ENCODE measurements at places on chromosomes 11 and 22.

DNA sequence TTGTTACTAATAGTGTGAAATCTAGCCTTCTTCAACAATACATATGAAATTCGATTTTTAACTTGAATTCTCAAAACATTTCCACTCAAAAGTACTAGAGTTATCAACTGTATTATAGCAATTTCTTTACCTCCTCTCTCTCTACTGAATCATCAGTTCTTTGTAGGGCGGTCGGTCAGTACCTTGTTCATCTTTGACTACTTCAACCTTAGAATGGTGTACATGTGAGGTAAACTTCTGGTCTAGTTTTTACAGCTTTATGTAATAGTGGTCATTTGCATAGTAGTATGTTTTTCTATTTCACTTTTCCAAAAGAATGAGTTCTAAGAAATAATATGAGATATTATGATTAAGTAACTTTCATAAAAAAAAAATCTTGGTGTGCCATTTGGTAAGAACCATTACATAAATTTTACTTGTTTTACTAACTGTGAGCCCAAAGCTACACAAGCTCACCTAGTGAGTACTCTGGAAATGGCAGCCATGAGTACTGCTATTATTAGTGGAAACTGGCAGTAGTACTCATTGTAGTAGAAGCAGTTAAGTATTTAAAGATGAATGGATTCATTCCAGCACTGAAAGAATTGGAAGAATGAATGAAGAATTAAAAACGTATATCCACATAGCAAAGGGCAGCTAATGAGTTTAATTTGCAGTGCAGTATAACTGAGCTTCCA is 30.1 kb downstream of the SESN3 start:
- no peak for DNase-seq

GRCh38 chr11:95378789-95379188 is 147.8 kb upstream of the SESN3 start:
- no peak for DNase-seq

DNA sequence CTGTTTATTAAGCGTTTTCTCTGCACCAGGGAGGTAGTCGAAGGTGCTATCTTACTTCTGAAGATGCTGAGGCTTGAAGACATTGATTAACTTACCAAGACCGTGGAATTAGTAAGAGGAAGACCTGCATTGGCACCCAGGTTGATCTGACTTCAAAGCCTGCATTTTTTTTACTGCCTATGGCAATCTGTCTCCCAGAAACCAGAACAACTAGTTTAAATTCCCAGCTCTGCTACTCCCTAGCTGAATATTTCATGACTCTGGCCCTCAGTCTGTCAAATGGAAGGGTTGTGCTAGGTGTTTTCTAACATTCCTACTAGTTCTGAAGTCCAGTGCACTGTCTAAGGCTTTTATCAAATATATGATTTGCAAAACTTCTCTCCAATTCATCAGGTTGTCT is 52.0 kb upstream of the GRAMD1B start:
- DNase-seq = no peak

GRCh38 chr11:19499026-19499669 is 213.5 kb upstream of the NAV2 start:
- DNase-seq = no peak

DNA sequence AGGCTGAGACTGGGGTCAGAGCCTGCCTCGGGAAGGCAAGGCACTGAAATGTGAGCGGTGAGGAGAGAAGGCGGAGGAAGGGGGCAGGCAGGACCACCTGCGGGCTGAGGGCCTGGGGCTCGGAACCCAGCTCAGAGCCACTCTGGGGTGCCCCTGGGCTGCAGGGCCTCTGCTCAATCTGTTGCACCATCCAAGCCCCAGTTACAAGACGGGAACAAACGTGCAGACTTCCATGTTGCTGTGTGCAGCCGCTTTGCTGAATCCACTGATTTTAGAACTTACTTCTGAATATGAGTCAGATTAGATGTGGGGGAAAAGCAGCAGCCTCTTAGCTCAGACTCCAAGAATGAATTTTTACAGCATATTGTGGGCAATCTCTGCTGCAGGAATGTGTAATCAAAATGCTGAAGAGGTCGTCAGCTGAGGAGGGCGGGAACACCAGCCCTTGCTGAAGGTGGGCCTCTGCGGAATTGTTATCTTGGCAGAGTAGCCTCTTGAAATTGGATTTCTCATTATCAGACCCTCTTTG is 21.6 kb downstream of the PARVG start:
- DNase-seq = no peak

DNA sequence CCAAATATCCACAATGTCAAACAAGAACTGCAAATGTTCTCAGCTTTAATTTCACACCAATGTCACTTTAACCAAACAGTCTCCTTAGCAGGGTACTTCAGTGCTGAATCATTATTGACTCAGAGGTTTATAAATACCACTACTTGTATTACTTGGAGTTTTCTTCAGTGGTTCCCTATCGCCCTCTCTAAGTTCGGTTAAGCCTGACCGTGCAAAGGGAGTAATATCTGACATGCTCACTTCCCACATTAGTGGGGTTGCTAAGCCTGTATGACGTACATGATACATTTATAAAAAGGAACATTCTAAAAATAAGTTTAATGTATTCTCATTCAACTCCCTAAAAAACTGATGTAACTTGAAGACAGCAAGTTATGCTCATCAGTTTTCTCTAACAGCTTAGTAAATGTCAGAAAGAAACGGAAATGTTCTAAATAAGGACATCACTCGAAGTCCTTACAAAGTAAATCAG is 93.1 kb upstream of the ZC3H12C start:
- DNase-seq = peak; percentile 77

DNA sequence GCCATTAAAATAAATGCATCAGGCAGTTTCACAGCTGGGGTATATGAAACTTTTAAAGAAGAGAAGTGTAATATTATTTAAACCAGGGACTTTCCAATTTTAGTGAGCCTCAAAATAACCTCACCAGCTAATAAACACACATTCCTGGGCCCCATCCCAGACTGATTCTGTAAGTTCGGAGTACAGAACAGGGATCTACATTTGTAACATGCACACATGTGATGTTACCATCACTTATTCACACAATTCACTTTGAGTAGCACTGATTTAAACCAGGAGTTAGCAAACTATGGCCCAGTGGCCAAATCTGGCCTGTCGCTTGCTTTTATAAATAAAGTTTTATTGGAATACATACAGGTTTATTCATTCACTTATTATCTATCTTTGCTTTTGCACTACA is 62.0 kb downstream of the STK33 start:
- no peak for DNase-seq

DNA sequence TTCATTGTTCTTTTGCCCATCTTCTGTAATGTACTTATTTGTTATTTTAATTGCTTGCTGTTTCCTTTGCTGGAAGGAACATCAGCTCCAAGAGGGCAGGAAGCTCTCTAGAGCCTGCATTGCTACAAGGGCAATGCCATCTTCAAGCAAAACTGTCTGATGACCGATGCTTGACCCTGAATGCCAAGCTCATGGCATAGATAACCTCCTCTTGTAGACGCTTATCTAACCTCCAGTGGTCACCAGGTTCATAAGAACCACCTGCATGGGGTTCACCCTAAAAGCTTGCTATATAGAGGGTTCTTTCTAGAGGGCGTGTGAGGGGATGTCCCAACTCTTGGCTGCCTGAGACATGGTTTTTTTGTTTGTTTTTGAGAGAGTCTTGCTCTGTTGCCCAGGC is 16.5 kb downstream of the FADS3 start:
- DNase-seq = no peak

GRCh38 chr11:130278745-130279144 is 36.0 kb downstream of the ZBTB44 start:
- no peak for DNase-seq

DNA sequence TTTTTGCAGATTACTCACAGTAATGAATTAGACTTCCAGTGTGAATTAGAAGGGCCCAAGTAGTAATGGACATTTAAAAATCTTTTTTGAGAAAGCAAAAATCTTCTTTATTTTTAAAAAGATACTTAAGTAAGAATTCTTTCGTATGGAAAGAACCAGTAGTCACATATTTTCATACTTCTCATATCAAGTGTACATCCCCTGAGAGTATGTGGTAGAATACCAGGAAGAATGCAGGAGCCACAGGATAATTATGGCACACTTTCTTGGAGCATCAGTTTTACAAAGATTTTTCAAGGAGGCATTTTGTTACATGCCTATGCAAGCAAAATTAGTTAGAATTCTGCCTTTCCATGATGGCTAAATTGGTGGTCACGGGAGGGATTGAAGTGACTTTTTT is 28.1 kb downstream of the POLD3 start:
- DNase-seq = no peak

GRCh38 chr11:10379022-10379421 is 74.1 kb downstream of the ADM start:
- DNase-seq = peak; percentile 45

DNA sequence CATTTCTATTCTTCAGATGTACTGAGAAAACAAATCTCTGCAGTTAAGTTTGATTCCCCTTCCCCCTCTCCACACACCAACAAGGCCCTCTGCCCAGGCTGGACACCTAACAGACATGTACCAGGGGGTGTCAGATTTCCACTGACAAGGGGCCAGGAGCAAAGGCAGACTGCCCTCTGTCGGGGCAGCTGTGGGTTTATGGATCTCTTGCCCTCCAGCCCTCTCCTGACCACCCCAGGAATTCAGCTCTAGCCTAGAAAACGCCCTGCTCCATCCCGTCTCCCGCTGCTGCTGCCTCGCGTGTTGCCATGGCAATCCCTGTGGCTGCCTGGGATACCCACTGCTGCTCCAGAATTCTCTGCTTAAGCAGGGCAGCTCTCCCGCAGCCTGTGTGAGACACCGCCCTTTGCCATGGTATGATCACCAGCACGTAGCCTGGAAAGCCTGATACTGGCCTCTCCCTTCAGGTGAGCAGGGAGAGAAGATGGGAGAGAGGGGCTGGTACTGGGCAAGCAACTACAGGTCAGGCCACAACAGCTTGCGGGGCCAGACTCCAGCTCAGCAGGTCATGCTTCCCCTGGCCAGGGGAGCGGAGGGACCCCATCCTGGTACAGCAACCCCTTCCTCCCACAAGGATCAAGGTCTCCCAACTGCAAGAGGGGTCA is 41.6 kb downstream of the BUD13 start:
- DNase-seq = no peak

GRCh38 chr22:38412435-38413084 is 42.4 kb downstream of the KCNJ4 start:
- DNase-seq = no peak

DNA sequence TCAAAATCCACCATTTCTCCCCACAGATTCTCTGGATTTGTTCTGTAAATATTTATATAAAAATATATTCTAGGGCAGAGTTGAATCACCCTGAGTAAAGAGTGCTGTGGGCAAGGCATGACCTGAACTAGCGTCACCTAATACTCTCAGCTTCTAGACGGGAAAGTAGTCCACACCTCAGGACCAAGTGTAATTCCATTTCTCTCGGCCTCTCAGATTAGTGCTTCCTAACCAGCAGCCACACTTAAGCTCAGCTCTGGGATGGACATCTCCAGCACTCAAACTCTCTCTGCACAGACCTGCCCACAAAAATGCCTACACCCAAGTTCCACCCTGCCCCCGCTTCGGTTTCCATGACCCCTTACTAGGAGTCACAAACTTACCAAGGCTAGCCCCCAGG is 5.3 kb downstream of the SPTBN2 start:
- no peak for DNase-seq

DNA sequence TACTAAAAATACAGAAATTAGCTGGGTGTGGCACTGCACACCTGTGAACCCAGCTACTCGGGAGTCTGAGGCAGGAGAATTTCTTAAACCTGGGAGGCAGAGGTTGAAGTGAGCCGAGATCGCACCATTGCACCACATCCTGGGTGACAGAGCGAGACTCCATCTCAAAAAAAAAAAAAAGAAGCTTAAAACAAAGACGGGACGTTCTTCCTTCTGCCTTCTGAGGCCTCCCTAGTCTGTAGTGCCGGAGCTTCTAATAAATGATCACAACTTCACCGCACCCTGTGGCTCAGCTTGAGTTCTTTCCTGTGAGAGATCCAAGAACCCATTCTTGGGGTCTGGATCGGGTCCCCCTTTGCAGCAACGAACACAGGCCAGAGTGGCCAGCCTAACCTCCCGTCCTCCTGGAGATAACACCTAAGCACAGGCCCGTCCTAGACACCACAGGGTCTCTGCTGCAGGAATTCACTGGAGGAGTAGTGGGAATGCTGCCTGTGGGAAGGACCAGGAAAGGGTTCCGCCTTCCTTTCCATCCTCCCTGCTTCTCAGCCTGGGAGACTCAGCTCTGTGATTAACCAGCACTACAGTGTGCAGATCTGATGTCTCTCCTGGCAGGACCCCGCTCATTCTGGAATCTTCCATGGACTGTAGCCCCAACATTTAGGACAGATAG is 2.2 kb upstream of the APOBEC3H start:
- no peak for DNase-seq

- no peak for DNase-seq
Observed at GRCh38 chr11:130213979-130214281, 54.3 kb downstream of the ST14 start.

- DNase-seq = no peak
Observed at GRCh38 chr11:1805525-1805924, 29.3 kb upstream of the SYT8 start.

- DNase-seq = peak; percentile 83
Observed at GRCh38 chr11:15826826-15827225, 529.5 kb downstream of the SOX6 start.

DNA sequence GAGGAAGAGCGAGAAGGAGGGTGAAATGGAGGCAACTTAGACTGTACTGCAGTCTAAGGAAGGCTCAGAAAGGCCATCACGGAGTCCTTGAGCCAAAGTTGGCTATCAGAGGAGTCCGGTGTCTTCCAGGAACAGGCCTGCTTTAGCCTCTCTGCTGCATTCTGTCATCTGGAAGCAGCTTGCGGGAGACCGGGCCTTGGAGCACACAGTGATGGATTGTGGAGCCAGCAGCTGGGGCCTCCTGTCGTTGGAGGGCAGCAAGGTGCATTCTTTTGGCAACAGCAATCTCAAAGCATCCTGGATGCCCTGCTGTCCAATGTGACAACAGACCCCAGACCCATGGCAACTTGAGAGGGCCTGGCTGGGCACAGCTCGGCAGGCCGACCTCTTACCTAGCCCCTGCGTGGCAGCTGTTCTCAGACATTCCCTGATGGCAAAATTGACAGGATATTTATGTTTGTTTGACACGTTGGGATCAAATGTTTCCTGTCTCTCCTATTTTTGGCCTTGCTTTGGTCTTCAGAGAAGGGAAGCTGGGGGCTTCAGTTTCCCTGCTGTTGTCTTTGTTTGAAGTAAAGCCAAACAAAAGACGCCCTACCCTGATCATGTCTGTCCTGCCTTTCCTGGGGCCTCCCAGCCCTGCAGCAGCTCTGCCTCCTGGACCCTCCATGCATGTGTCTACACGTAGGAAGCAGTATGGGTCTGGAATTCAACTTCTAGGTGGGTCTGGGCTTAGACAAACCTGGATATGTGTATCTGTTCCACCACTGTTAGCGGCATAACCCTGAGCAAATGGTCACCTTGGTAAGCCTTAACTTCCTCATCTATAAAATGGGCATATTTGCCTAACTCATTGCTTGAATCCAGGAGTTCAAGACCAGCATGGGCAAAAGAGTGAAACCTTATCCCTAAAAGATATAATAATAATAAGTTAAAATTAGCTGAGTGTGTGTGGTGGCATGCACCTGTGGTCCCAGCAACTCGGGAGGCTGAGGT is 43.9 kb upstream of the LMO2 start:
- DNase-seq = no peak

GRCh38 chr11:61297746-61298145 is 2.6 kb upstream of the VWCE start:
- no peak for DNase-seq

All from A673 (cell line).